ENCODE measurements at places on chromosomes 7 and 10.

- no peak for DNase-seq
Measured at GRCh38 chr7:25964483-25964991, 187.5 kb upstream of the NFE2L3 start.

GRCh38 chr7:17939606-17940301, 540 bp downstream of the SNX13 start:
- DNase-seq = no peak

DNA sequence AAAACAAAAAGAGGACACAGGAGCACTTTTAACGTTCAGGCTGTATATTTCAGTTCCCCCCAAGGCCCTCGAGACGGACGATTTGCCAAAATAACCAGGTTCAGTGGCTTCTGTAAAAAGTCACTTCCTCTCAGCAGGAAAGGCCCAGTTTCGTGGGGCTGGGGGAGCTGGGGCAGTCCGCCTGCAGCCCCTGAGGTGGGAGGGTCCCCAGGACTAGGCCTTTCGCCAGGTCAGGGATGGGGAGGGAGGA, 28.8 kb downstream of the WDR86 start:
- DNase-seq = no peak

DNA sequence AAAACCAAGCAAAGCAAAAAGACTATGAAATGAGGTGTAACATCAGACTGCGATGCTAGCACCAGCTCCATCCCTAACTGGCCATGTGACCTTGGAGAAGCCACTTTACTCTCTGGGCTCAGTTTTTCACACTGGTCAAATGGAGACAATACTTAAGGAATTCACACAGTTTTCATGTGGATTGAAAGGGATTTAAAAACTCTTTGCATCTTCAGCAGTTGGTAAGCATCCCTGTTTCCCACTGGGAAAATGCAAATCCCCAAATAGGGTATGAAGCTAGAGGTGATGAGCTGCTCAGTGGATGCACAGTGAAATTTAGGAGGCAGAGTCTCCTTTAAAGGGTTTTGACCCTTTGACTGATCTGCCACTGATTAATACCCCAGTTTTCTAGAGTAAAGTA, 240.7 kb downstream of the SORCS3 start:
- DNase-seq = no peak

DNA sequence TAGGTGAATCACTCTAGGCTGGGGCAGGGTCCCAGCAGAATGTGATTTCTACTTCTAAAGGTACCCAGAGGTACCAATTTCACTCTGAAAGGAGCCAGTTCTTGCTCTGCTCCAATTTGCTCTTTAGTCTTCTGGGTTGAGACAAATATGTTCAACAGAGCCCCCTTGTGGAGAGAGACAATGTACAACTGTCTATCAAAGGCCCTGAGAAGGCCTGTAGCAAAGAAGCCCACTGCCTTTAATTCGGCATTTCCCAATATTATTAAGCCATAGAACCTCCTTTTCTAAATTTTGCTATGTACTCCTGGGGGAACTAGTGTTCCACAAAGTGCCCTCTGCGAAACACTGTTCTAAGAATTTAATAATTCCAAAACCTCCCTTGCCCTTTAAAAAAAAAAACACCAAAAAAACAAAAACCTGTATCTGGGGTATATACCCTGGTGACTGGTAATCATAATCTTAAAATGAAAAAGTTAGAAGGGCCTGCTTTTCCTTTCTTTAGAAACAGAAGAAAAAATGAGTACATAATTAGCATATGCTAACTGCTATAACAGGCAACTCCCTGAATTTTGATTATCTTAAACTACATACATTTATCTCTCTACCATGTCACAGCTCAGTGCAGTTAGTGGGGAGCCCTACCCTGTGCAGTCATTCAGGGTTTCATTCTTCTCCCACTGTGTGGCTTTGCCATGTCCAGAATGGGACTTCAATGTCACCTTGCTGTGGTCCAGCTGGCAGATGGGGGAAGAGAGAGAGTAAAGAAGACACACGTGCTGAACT, 160.9 kb upstream of the BMPER start:
- DNase-seq = no peak

- no peak for DNase-seq
Measured at GRCh38 chr7:51299391-51300133, 17.0 kb downstream of the COBL start.

GRCh38 chr7:8601121-8601520, 167.7 kb downstream of the NXPH1 start:
- no peak for DNase-seq

DNA sequence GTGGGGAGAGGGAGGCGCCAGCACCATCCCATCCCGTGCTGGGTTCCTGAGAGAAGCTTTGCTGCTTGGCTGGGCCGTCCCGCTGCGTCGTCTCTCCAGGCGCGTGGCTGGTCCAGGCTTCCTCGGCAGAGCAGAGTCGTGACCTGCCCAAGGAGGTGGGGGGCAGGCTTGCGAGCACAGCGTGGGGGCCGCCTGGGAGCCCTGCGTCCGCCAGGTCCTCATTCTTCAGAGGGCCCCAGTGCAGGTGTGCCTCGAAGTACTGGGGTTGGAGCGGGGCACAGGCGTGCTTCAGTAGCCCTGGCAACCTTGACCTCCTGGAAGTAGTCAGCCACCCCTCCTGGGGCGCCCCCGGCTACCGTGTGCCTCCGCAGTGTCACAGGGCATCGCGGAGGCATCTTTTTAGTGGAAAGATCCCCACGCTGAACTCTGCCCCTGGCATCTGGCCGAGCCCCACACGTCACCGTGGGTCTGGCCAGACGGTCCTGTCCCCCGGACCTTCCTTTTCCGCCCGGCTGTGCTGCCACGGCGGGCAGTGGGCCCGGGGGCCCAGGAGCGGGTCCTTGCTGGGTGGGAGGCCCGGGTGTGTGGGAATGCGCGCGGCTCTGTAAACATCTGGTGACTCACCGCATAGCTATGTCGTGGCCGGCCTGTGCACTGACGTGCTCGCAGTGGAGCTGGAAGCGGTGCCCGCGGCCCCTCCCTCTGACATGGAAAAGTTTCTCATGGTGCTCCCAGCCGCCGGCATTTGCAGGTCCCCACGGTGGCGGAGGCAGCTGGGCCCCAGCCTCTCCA, 6.4 kb downstream of the MAFK start:
- DNase-seq = no peak

GRCh38 chr7:75840029-75840428, 26.4 kb upstream of the CCL24 start:
- DNase-seq = no peak

DNA sequence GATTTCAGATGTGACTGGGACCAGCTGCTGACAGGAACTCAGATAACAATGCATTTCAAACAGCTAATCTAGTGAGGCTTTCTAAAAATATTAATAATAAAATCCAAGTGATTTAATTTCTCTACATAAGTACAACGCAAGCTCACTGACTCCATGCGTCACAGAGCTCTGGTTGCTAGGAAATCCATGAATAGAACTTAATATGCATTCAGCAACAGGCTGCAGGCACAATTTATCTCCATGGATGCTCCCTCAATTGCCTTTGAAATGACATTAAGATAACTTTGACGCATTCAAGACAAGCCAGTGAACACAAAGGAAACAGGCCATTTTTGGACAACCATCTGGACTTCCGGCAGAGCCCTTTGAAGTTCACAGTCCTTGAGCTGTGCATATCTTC, 118.7 kb upstream of the COL1A2 start:
- no peak for DNase-seq

GRCh38 chr7:132030086-132030568, 473.7 kb upstream of the PODXL start:
- no peak for DNase-seq

- no peak for DNase-seq
Measured at GRCh38 chr7:137078781-137079180, 210.3 kb downstream of the CHRM2 start.

DNA sequence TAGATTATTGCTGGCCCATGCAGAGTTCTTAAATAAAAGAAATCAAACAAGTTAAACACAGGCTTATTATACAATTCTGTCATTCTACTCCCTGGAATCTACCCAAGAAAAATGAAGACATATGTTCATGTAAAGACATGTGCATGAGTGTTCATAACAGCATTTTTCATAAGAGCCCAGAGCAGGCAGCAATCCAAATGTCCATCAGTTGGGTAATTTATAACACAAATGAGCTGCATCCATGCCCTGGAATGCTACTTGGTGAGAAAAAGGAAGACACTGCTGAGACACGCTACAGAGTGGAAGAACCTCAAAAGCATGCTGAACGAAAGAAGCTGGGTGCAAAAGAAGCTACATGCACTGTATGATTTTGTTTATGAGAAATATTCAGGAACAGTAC, 342.6 kb downstream of the TCERG1L start:
- no peak for DNase-seq

DNA sequence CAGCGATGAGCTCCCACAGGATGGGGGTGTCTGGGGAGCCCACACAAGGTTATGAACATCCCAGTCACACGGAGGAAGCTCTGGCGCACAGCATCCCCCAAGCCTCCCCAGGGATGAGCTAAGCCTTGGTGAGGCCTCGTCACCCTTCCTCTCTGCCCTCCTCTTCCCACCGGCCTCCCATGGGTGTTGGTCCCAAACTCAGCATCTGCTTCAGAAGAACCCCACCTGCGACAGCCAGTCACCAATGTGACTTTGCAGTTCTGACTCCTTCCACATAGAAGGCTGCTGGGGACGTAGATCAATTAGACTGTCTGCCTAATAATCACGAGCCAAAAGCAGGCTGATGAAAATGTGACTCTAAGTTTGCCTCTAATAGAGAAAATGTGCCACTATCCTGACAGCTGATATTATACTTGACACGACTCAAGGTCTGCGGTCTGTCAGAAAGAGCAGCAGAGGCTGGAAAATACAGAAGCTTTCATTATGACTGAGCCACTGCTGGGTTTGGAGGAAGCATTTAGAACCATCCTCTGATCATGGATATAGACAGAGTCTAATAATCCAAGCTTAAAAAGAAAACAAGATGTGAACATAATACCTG, 116.0 kb upstream of the PFKP start:
- no peak for DNase-seq
